ENCODE measurements at places on chromosomes 4 and X. TPM values are rescaled to one million over a fixed set of nuclear protein-coding genes. Genes with fewer than 3 reads are reported as not detected.
A peak's percentile ranks its signal among the peaks of the same experiment; 100 is the strongest.

C4orf36 gene
- total RNA-seq, result 2.1 TPM

HMGN5 gene
- 4.6 TPM for total RNA-seq

RHOH gene
- total RNA-seq, result 7.7 TPM

CENPVL1 gene
- total RNA-seq, result not detected

GLRB gene
- total RNA-seq, result 2.4 TPM

RTL9 gene
- total RNA-seq, result not detected

ZCCHC18 gene
- total RNA-seq, result 0.49 TPM

BTK gene
- total RNA-seq, result 7.9 TPM

CRMP1 gene
- 1.3 TPM for total RNA-seq

GPRASP2 gene
- 12.2 TPM for total RNA-seq

MXRA5 gene
- total RNA-seq, result 130 TPM

CSTF2 gene
- 23.7 TPM for total RNA-seq

GRCh38 chr4:167826281-167826680 is 266.1 kb upstream of the ANXA10 start:
- no peak for DNase-seq

DNA sequence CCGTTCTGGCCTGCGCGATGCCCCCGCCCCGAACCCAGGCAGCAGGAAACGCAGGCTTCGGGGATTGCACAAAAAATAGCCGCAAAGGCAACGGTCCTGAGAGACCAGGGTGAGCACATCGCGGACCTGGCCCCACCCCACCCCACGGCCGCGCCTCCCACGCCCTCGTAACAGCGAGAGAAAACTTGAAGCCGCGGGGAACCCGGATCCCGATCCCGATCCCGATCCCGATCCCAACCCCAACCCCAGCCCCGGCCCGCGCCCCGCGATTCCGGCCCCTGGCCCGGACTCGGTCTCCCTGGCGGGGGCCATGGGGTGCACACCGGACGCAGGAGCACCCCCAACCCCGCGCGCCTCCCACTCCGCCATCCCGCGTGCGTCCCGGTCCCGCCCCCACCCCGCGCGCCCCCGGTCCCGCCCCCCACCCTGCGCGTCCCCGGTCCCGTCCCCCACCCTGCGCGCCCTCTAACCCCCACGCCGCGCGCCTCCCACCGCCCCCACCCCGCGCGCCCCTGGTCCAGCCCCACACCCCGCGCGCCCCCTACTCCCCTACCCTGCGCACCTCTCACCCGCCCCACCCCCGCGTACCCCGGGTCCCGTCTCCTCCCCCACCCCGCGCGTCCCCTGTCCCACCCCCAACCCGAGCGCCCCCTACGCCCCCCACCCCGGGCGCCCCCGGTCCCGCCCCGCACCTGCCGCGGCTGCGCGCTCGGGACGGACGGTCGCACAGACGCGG is 29.0 kb downstream of the NOP14 start:
- DNase-seq, result peak; percentile 75

GRCh38 chr4:145716200-145716599 is 36.3 kb downstream of the C4orf51 start:
- DNase-seq, result no peak

DNA sequence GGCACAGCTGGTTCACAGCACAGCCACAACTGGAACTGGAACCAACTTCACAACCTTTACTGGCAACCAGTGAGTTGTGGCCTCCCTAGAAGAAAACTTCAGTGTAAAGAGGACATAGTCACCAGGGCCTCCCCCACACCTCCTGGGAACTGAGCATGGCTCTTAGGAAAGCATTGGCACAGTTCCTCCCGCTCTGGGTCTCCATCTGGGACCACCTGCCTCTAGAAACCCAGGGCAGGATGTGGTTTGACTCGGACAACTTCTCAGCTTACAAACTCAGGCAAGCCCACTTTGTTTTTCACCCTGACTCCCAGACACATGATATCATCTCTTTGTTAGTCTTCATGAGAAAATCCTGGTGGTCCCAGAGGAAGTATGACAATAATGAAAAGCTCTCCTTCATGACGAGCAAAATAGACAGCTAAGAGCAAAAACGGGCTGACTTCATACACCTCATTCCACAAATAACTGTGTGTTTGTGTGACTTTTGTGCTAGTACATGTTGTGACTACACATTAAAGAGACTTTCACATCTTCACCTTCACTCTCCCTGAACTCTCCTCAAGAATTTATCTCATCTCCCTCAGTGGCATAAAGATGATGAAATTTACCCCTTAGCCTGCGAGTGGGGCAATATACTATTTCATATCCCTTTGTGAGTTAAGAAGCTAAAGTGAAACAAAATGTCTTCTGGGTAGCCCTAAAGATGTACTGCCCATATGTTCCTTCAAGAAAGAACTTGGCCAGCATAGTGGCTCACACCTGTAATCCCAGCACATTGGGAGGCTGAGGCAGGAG is 75.4 kb downstream of the SH3KBP1 start:
- DNase-seq, result no peak

DNA sequence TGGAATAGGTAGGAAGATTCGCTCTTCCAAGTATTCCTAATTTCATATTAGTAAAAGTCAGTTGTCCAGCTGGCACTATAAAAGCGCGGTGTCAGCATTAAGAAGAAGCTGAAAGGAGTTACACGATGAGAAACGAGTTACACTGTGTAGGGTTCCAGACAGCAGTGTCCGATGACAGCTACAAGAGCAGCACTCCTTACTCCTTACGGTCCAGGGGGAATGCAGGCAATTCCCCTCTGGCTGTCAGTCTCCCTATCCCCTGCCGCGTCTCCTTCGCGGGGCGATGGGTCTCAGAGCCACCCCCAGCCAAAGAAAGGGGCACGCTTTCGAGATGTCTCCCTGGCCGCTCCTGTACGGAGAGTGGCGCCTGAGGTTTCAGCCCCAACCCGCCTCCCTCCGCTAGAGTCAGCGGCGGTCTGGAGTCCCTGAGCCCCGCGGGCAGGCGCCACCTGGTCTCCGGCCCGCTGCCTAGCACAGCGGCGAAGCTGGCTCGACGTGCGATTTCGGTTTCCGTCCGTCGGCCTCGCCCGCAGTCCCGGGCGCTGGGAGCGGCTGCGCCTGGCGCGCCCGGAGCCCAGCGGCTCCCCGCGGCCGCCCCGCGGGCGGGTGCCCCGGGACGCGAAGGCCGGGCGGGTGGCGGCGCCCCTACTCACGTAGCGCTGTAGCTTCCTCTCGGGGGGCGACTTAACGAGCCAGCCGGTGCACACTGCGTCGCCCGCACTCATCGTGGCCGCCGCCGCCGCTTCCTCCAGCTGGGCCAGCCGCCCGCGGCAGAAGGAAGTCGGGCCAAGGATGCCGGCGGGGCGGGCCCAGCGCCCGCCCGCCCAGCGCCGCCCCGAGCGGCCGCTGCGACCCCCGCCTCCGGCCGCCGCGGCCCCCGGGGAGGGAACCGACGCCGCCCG is at the start of gene GAB3:
Gene GAB3 (minus strand): TSS at position 777 of the 902 bp plus-strand sequence. CDS start 52 bp downstream, at position 725.
- DNase-seq, result no peak

DNA sequence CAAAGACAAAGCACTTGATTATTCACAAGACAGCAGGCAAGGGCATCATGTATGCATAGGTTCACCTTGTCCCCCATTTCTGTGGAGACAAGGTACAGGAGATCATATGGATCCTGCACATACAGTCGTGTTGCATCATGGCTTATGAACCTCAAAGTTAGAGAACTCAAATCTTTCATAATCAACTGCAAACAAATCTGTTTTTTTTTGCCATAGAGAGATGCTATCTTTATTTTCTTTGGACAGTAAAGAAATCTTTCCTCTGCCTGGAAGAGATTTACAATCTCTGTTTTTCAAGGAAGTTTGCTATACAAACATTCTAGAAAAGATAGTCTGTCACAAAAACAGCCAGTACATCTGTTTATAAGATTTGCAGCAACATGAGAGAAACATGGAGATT is 578.8 kb downstream of the ANKRD50 start:
- no peak for DNase-seq

GRCh38 chrX:20364238-20364637 is 97.5 kb upstream of the RPS6KA3 start:
- DNase-seq, result no peak

- no peak for DNase-seq
Measured at GRCh38 chrX:55716937-55717336, 612 bp upstream of the RRAGB start.

GRCh38 chrX:13716905-13717304 is 17.5 kb downstream of the TRAPPC2 start:
- DNase-seq, result no peak

GRCh38 chrX:42920752-42921151 is 142.8 kb upstream of the PPP1R2C start:
- DNase-seq, result no peak

DNA sequence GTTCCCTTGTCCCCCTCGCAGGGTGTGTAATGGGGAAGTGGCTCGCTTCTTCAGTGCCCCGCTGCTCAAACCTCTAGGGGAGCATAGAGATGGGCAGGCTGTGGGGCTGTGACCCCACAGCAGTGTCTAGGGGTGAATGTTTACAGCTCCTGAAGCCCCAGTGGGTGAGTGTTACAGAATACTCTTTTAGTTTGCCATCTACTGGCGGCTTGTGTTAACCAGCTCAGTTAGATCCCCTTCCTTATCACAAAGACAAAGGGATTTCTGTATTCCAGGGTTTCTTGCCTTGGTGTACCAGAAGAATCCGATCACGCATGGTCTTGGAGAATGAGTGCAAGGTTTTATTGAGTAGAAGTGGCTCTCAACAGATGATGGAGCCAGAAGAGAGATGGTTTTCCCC is 108.1 kb upstream of the IQCM start:
- DNase-seq, result no peak

DNA sequence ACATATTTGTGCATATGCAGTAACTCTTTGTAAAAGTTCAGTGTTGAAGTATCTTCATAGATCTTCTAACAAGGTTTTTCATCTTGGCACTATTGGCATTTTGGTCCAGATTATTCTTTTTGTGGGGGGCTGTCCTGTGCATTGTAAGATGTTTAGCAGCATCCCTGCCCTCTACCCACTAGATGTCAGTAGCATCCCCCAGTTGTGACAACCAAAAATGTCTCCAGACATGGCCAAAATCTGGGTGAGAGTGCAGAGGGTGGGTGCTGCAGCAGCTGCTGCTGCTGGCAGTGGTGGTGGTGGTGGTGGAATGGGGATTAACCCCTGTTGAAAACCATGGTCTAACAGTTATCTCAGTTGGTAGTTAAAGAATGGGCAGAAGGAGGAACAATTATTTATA is 370.0 kb downstream of the GPAT3 start:
- no peak for DNase-seq

- no peak for DNase-seq
Measured at GRCh38 chr4:1516261-1516660, 110.0 kb upstream of the NKX1-1 start.

DNA sequence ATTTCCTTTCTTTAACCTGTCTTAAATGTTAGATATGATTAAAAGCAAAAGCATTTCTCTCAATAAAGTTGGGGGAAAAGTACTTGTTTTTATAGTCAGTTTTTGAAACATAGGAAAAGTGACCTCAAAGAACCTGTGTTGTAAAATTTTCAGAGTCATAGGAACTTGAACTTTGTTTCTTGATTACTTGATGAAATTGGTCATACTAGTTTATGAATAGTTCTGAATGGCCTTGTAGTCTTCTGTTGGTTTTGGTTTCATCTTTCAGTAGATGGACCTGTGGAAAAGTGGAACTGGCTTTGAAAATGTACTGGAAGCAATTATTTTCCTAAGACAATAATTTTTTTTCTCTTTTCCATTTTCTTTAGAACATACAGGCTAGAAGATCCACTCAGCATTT is 222.2 kb upstream of the NUDT6 start:
- DNase-seq, result no peak

DNA sequence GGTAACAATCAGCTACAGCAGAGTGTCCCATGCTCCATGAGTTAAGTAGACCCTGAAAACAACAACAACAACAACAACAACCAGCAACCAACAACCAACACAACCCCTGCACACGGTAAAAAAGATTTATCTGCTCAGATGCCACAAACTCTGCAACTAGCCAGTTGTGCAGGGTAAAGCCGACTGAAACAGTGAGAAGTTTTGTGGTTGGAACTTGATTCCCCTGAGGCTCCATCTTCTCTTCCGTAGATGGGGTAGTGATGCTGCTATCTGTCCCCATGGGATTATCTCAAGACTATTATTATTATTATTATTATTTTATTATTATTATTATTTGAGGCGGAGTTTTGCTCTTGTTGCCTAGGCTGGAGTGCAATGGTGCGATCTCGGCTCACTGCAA is 50.6 kb upstream of the RAPGEF2 start:
- DNase-seq, result no peak

- DNase-seq, result peak; percentile 47
Measured at GRCh38 chr4:122576261-122577188, 44.3 kb downstream of the IL21 start.

DNA sequence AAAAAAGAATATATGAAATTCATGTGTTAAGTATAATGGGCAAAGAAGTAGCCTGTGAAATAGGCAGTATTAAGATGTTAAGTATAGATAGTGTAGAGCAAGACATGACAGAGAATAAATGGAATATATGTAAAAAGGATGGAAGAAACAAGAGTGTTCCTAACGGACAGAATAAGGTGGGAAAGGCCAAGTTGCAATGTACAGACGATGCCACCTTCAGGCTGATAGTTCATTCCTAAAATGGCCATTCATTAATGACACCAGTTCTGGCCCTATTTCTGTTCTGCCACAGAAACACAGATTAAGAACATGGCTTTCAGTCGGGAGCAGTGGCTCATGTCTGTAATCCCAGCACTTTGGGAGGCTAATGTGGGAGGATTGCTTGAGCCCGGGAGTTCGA is 4.4 kb upstream of the FAM184B start:
- no peak for DNase-seq

GRCh38 chrX:28178206-28178605 is 197.0 kb upstream of the DCAF8L1 start:
- no peak for DNase-seq

- DNase-seq, result no peak
Measured at GRCh38 chrX:143336261-143336660, 181.0 kb downstream of the SPANXN3 start.

GRCh38 chrX:3415011-3415410 is 68.6 kb upstream of the MXRA5 start:
- DNase-seq, result no peak

DNA sequence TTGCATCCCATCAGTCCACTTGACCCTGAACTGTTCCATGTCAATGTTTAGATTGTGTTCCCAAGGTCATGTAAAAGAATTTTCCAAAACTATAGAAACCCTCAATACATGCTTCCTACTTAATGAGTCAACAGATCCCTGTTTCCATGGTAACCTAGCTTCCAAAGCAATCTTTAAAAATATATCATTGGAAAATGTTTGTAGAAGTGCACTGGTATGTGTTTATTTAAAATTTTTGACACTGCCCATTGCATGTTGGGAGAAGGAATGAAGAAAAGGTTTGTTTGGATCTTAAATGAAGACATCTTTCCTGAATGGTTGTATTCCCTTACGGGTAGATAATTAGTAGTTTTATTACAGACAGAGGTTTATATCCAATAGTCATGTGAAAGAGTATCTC is 345.3 kb downstream of the GABRG1 start:
- DNase-seq, result no peak
